Stimulated activated CD4-positive, alpha-beta T cell treated with anti-CD3 and anti-CD28 coated beads, Interleukin-4, amount 100 ng/mL, for 48 hours (primary cell): ENCODE measurements at places on chromosomes 1 and 21.

DNA sequence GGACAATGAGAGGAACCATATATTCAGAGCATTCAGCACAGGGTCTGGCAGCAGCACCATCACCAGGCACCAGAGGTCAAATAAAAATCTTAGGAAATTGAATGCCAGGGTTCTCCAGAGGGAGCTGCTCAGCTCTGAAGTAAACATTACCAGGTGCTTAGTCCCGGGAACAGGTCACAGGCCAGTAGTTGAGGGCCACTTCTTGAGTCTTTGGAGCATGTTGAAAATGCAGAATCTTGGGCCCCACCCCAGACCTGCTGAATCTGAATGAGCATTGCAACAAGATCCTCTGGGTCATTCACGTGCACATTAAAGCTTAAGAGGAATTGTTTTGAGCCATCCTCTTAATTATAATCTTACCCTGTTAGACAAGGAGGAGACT, 33.8 kb downstream of the PHC2 start:
- no peak for DNase-seq

DNA sequence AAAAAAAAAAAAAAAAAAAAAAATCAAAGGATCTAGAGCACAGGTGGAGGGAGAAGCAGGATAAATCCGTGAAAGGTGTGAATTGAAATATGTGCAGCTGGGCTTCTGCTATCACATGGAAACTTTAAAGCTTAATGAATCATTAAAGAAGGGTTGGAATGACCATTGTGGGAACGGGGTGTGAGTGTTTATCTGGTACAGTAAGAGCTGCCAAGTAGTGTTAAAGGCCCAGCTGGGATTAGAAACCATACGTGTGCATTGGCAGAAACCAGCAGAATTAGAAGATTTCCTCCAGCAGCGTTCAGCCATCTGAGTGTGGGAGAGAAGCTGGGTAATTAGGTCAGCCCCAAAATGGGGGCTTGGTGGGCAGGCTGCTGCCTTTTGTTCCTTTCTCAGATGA, 13.5 kb downstream of the FALEC start:
- no peak for DNase-seq

GRCh38 chr21:30153697-30154340, 12.8 kb downstream of the CLDN17 start:
- no peak for DNase-seq

DNA sequence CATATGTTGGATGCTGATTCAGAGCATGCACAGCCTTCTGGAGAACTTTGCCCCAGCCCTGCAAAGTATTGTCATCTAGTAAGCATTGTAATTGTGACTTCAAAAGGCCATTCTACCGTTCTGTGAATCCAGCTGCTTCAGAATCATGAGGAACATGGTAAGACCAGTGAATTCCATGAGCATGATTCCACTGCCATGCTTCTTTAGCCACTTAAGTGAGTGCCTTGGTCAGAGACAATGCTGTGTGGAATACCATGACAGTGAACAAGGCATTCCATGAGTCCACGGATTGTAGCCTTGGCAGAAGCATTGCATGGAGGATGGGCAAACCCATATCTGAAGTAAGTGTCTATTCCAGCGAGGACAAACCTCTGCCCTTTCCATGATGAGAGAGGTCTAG, 123.7 kb downstream of the S1PR1 start:
- no peak for DNase-seq
